ENCODE measurements at places on chromosomes 13 and 19.
A peak's percentile ranks its signal among the peaks of the same experiment; 100 is the strongest.

- no peak for DNase-seq
These were observed 19.4 kb downstream of the IRS2 start for GRCh38 chr13:109767023-109767422.

DNA sequence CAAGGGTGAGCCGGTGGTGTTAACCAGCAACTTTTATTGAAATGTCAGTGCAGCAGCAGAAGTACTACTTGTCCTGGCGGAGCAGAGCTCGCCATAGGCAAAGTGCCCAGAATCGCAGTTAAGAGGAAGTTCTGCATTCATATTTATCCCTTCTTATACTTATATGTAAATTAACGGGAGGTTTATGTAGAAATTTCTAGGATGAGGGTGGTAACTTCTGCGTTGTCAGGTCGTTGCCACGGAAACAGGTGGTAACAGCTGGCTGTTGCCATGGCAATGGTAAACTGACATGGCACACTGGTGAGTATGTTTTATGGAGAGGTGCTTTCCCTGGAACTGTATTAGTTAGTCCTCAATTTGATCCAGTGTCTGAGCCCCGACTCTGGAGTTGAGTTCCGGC lies 2494.9 kb upstream of the PCDH20 start:
- no peak for DNase-seq

- no peak for DNase-seq
These were observed 329.3 kb downstream of the SPRY2 start for GRCh38 chr13:80011448-80012212.

GRCh38 chr19:35340431-35340830 lies 7.3 kb upstream of the FFAR1 start:
- DNase-seq: no peak

- no peak for DNase-seq
These were observed 8.9 kb upstream of the AMER2 start for GRCh38 chr13:25180775-25181537.

DNA sequence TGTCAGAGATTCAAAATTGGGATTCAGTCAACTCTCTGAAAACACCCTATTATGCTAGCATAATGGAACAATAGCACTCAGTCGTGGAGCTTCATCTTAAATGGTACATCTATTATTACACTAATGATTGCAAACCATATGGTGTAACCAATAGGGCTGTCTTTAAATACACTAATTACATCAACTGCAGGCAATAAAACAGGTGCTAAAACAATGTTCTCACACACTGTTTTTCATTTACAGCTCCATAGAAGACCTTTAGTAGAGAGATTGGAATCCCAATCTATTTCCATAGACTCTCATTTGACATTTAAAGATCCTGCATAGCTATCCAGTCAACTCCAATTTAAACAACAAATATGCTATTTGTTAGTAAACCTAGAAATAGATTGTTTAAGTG lies 1917.4 kb downstream of the OLFM4 start:
- no peak for DNase-seq

GRCh38 chr19:8208119-8208921 lies 850 bp upstream of the CERS4 start:
- no peak for DNase-seq

- DNase-seq: peak; percentile 33
These were observed 22.0 kb downstream of the MUC16 start for GRCh38 chr19:8988204-8988603.

- no peak for DNase-seq
These were observed 188.0 kb downstream of the RGCC start for GRCh38 chr13:41645331-41645730.

DNA sequence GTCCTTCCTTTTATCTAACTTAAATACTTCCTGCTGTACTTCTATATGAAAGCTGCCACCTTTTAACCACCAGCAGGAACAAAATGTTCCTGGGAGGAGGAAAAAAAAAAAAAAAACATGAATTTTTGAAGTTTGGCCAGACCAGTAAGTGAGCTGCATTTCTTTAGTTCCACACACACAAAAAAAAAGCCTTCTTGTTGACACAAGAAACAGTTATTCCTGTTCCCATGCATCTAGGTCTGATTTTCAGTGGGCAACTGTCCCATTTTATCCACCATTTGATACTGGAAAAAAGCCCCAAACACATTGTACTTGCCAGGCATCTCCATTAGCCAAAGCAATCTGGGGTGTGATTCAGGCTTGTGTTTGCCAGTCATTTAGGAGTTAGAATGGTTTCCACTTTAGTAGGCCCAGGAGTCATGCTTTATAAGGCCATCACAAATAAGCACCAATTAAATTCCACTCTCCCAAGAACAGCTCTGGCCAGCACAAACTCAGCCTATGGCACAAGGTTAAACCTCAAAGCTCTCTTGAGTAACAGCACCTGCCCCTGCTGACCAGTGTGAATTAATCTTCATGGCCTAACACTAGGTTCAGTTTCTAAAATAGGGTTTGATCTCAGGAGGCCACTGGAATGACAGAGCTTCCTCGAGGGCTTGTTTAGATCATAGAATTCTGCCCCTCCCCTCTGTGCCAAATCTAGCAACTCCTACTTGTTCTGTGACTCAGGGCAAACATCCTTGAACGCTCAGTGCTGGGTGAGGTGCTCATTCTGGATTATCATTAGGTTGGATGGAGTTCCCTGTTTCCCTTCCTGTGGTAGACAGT lies 67.1 kb downstream of the NUFIP1 start:
- no peak for DNase-seq

DNA sequence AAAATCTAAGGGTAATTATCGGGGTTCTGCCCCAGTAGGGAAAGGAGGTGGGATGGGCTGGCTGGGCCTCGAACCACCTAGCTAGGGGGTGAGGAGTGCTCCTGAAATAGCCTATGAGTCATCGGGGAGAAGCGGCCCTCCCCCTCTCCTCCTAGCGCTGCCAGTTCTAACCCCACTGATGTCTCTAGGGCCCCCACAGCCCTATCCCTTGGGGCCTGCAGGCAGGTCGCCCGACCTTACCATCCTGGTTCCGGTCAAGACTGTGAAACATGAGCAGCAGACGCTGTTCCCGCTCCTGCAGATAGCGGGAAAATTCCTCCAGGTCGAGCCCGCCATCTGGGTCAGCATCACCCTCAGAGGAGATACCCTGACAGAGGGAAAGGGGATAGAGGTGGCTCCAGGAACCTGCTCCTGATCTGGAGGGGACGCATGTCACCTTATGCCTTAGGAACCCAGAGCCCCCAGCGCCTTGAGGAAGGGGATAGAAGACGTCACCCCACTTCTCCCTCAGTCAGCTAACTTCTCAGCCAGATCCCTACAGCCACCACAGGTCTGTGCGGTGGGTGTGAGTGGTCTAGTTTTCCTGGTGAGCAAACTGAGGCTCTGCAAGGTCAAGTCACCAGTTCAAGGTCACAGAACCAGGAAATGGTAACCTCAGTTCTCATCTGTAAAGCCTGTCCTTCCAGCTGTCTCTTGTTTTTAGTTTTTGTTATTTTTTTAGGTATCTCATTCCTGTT lies 1.5 kb downstream of the SLC25A23 start:
- DNase-seq: no peak

- DNase-seq: no peak
These were observed 13.7 kb upstream of the FARP1 start for GRCh38 chr13:98129059-98129746.

DNA sequence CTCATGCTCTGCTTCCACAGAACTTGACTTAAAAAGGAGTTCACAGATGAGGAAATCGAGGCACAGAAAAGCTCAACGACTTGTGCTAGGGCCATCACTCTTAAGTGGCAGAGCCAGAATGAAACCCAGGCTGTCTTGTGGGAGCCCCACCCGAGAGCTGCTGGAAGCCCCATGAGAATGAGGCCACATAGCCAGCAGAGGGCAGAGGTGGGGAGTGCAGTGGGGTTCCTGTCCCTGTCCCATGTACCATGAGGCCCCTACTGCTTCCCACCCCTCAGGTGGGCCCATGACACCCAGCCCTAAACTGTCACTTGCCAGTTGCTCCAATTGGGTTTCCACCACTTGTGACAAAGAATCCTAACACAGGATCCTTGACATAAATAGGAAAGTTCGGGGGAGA lies 175.9 kb downstream of the IRS2 start:
- DNase-seq: peak; percentile 34

DNA sequence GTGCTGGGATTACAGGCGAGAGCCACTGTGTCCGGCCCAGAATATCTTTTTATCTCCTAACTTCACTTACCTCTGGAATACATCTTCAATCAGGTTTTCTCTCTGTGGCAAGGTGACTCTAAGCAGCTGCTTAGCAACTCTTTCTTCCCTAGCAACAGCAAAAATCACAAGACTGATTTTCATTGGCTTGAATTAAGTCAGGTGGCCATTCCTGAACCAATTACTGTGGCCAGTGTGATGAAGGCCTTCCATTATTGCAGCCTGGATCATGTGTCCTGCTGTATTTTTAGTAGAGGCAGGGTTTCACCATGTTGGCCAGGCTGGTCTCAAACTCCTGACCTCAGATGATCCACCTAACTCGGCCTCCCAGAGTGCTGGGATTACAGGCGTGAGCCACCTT lies 9.0 kb upstream of the LTBP4 start:
- DNase-seq: peak; percentile 47

DNA sequence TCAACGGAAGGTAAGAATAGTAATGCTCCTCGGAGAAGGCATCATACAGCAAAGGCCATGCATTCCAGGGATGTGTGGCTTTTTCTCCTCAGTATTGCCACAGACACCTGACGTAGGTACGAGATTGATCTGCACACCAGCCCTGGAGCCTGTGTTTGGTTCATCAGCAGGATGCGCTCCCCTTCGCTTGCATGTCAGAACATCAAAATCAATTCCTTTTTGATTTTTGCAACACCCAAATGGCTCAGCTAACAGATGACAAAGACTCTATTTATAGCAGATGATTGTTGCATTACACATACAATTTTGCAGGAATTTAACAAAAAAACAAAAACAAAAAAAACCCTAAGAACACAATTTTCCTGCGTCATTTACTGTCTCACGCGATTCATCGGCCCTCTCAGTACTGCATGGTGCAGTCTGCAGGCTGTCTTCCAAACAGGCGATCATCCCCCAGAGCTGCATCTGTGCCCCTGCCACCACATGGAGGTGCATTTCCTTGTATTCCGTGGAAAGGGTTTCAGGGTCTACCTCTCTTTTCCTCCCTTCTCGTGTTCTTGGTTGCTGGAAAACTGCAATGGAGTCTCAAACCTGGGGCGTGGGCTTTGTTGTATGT lies 207.3 kb downstream of the TEX29 start:
- no peak for DNase-seq

DNA sequence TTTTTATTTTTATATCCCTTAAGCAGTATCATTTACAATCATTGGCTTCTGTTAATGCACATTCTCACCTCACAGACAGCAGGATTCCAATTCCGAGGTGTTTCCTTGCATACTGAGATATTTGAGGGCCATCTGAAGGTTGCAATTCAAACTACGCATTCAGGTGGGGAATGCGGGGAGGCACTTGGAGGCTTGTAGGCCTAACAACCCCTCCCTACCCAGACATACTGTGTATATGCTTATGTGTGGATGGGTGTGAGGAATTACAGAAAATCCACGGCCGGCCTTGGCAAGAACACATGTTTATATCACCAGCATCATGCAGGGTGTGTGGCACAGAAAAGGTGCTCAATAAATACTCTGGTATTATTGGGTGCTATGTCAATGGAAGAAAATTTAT lies 43.3 kb upstream of the PCDH8 start:
- no peak for DNase-seq

DNA sequence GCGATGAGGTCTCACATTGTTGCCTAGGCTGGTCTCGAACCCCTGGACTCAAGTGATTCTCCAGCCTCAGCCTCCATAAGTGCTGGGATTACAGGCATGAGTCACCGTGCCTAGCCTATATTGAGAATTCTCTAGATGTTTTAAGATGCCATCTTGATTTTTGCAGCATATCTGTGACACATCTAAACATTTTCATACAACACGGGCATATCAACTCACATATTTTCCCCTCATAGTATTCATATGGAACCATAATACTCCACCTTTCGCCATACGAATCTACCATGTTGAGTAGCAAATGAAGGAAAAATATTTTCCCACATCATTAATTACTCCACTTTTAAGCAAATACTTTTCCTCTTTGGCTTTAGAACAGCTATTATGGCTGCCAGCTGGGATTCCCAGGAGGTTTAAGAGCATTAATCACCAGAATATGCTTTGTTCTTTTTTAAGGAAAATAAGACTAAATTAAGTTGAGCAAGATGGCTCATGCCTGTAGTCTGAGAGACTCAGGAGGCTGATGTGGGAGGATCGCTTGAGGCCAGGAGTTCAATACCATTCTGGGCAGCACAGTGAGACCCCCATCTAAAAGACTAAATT lies 56.9 kb upstream of the GTF2F2 start:
- no peak for DNase-seq

DNA sequence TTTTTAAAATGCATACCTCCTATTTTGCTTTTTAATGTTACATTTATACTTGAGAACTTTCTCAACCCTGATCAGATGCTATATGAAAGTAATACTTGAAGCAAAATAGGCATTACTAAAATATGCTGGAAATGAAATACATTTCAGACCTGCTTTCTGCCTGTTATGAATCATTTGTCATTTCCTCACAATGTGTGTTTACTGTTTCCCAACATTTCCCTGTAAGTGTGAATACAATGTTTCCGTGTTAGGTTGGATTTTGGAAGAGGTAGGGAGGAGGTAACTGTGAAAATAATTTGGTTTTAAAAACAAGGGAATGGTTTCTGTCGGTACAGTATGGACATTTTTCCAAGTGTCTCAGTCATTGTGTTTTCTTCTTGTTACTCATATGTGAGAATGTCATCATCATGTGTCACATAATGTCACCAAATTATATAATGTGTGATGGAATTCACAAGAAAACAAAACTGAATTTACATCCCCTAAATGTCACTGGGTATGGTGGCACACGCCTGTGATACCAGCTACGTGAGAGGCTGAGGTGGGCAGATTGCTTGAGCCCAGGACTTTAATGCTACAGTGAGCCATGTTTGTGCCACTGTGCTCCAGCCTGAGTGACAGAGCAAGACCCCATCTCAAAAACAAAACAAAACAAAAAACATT lies 43.0 kb downstream of the ZAR1L start:
- DNase-seq: no peak

DNA sequence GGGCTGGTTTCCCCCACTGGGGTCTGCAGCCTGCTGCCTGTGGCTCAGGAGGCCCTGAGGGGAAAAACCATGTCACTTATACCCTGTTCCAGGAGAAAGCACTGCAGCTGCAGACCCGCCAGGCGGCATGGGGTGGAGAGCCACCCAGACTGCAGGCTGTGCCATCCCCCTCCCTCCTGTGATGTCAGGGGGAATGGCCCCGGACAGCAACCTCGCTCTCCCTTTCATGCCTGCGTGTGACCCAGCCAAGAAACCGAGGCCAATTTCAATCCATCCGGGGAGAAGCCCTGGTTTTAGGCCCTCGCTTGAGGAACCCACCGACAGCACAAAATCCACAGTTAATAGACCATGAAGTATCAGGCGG lies 37.2 kb upstream of the MATK start:
- DNase-seq: no peak

- DNase-seq: no peak
These were observed 9.8 kb upstream of the DACT3 start for GRCh38 chr19:46670813-46671212.

DNA sequence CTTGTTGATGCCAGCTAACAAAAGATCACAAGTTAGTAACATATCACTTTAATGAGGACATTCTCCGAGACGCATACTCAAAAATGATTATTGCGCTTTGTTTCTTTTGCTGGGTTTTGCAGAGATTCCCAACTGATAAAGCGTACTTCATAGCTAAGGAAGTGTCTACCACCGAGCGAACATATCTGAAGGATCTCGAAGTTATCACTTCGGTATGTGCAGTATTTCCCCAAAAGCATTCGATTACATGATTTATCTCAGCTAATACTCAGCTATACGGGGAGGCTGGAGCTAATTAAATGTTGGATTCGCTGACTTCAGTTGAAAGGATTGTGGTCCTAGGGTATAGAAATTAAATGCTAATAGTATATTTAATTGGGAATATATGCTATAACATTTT lies 166.3 kb downstream of the STK24 start:
- no peak for DNase-seq

- DNase-seq: no peak
These were observed 2199.4 kb upstream of the PCDH20 start for GRCh38 chr13:63614874-63615612.
